Fibroblast of skin of left biceps (primary cell): ENCODE measurements at places on chromosomes 3 and 15.

DNA sequence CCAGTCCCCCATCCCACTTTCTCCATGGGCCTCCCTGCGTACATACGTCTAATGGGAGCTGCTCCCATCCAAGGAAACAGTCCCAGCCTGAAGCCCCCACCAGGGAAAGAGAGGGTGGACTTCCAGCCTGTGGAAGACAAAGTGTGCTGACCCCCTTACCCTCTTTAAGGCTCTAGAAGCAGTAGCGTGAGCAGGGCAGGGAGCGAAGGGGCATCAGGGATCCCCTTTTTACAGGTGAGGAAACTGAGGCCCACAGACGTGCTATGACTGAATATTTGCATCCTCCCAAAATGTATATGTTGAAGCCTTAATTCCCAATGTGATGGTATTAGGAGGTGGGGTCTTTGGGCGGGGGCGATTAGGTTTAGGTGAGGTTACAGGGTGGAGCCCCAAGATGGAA, 83.4 kb downstream of the TOP2B start:
- DNase-seq, result no peak

- DNase-seq, result no peak
Observed at GRCh38 chr3:18046131-18046915, 303.9 kb upstream of the TBC1D5 start.

GRCh38 chr15:96268442-96269204, 61.9 kb upstream of the NR2F2 start:
- DNase-seq, result no peak

DNA sequence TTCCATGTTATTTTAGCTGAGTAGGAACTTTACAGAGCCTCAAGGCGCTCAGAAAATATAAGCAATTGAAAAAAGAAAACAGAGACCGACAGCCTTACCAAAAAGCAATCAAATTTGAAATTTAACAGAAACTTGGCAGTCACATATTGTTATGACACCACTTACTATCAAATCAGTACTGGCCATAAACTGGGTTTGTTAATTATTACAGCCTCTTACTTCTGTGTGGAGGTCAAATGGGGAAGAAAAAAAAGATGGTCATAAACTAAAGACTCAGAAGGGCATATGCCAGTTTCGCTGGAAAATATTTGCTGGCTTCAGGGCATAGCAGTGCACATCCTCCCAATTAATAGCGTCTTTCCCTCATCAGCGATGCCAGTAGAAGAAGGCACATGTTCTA, 45.5 kb upstream of the SUCLG2 start:
- DNase-seq, result no peak

GRCh38 chr3:111676211-111677006, 81.3 kb upstream of the ZBED2 start:
- no peak for DNase-seq
